ENCODE measurements at places on chromosomes 1 and 21.

- no peak for DNase-seq
Observed at GRCh38 chr1:1200876-1201810, 5.2 kb downstream of the TNFRSF18 start.

GRCh38 chr1:78375996-78376395, 114.8 kb upstream of the PTGFR start:
- DNase-seq = no peak

GRCh38 chr1:41371630-41372599, 10.7 kb downstream of the FOXO6 start:
- no peak for DNase-seq

DNA sequence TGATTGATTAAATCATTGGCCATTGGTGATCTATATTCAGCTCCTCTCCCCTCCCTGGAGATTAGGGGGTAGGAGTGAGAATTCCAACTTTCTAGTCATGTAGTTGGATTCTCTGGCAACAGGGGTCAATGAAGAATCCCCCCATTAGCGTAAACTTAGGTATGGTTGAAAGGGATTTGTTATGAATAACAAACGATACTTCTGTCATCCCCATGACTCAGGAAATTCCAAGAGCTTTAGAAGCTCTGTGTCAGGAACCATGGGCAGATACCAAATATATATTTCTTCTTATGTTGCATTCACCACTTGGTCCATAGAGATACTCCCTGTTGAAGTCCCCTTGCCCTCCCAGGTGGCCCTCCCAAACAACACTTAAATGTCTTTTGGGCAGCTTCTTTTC, 124.5 kb downstream of the DNM3 start:
- DNase-seq = peak; percentile 6

DNA sequence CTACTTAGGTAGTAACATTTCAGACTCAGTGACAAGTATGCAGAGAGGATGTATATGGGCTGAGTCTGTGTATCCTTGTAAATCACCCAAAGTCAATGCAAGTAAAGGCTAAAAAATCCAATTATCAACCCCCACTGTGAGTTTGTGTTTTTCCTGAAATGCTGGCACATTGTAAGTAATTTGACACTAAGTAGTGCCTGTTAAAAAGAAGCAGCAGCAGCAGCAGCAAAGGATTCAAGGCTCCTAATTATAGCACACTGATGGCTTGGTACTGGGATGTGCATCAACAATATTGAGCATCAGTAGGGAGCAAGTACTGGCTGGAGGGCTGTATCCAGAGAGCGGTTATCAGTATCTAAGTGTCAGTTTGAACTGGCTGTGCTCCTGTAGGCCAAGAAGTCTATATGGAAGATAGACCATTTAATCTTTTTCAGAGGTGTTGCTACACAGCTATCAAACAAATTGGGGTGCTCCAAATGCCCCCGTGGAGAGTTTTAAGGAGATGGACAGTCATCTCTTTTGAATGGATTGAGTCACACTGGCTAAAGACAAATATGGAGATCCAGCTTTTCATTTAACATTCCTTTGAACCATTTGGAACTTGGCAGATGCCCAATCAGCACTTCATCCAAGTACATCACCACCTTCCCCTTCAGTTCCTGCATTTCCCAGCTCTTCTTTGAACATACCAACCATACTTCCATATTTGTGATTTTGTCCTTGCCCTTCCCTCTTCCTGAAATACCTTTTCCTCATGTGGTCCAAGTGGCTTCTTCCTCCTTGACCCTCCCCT, 241.2 kb upstream of the ST6GALNAC5 start:
- DNase-seq = peak; percentile 80

DNA sequence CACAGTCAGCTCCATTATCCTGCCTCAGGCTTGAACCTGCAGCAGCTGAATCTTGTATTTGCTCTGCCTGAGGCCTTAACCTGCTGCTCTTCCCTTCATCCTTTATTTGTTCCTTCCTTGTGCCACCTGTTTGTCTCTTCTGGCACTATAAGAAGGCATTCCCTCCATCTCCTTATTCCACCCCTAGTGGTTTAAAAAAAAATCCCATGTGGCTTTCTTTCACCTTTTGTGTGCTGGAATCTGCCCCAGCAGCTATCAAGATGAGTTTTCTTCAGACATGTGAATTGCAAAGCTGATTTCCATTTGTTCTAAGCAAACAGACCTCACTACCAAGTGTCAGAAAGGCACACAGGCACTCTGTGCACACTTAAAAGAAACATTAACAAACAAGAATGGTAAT, 294.6 kb downstream of the TTLL7 start:
- no peak for DNase-seq

- peak; percentile 30 for DNase-seq
Observed at GRCh38 chr1:182259229-182259872, 132.2 kb downstream of the GLUL start.

DNA sequence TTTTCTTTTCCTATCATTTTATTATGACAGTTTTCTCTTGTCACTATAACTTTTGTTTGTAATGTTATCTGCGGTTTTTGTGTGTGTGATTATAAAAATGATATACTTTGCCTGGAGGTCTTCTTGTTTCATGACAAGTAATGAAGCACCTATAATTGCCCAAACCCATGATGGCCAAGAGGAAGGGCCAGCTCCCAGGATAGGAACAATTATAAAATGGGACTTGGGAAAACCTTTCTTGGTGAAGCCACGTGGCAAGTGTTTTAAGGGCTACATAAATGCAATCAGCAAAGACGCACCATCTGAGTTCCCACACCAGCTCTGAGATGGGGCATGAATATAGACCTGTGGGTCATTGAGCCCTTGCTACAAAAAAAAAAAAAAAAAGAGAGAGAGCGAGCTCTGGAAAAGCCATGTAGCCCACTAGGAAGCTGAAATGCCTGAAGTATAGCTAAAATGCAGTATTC, 462.6 kb upstream of the RUNX1 start:
- peak; percentile 30 for DNase-seq

DNA sequence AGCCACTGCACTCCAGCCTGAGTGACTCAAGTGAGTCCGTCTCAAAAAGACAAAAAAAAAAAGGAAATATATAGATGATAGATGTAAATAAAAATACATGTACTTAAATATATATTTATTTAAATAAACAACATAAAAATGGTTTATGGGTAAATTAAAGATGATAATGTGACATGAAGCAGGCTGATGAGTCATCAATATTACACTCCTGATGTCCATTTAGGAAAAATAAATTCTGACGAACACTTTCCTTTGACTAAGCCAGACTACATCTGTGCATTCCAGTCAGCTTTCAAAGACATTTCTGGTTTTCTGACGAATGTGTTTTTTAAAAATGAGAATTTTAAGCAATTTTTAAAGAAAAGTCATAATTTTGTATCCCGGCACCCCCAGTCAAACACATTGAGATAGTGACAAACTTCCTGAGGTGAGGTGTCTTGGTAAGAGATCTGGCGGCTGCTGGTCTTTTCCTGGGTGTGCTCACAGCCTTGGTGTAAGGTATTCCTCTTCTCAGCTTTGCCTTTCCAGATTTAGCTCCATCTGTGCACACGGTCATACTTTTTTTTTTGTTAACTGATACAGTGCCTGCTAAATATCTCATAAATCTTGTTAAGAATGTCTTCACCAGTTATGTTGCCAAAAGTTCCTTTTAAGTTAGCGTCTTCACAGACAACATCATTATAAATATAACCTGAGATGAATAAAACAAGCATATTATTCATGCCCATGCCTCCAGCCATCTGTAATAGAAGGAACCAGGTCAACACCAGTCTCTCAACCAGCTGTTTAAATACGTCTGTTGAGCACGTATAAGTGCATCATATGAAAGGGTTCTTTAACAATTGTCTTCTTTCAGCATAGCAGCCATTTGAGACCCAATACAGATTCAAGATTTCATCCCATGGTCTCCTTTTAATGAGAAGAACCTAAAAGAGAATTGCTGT, 214.5 kb upstream of the PLD5 start:
- no peak for DNase-seq

- no peak for DNase-seq
Observed at GRCh38 chr1:11802616-11802972, 3.2 kb downstream of the MTHFR start.

DNA sequence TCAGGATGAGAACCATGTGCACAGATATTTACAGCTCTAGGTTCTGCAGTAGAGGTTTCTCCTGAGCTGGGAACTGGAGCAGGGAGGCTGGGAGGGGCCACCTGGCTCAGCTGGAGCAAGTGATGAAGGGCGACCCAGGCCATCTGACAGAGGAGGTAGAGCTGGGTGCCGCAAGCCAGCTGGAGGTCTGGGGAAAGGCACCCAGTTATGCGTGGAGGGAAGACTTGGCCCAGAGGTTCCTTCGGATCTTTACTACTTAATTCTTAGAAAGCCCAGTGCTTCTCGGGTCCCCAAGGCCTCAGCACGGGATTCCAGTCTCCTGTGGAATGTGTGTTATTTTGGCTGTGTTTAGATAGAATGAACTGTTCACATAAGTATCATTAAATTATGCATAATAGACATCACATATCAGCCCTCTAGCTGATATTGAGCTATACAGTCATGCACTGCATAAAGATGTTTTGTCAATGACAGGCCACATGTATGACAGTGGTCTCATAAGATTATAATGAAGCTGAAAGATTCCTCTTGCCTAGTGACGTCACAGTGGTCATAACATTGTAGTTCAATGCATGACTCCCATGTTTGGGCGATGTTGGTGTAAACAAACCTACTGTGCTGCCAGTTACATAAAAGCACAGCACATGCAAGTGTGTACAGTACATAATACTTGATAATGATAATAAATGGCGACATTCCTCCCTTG, 245.1 kb downstream of the RHOU start:
- no peak for DNase-seq

- DNase-seq = no peak
Observed at GRCh38 chr1:145980457-145980994, 15.9 kb downstream of the TXNIP start.

DNA sequence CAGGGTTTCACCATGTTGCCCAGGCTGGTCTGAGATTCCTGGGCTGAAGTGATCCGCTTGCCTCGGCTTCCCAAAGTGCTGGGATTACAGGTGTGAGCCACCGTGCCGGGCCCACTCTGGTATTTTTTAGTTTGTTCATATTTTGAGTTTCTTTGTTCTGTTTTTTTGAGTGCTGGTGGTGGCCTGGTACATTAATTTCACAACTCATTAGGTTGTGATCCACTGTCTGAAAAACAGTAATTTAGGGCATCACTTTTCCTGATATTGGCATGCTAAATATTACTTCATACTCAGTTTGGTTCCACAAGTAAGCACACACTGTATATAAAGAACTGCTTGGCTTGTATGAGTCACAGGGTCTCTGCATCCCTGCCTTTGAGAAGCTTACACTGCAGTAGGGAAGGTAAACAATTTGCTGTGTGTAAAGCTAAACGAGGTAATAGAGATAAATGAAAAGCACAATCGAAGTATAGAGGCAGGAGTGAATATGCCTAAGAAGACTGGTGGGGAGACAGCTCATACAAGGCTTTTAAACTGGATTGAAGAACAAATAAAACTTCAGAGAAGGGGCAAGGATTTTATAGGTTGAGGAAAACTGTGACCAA, 7.7 kb downstream of the SNX27 start:
- peak; percentile 64 for DNase-seq

DNA sequence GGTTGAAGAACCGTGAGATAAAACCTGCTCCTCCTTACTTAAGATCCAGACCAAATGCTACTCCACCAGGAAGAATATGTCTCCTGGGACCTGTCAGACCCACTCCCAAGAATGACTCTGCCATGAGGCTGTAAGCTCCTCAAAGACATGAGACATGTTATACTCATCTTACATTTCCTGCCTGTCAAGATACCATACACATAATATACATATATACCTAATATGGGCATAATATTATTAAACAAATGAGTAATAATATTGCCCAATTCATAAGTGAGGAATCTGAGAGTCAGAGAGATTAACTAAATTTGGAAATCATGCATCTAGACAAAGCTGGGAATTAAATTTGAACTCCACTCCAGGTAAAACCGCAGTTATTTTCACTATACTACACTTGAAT, 634.9 kb downstream of the LMO4 start:
- peak; percentile 94 for DNase-seq

GRCh38 chr1:81369833-81370232, 430.9 kb upstream of the ADGRL2 start:
- DNase-seq = no peak

GRCh38 chr1:230753586-230754251, 6.5 kb downstream of the CAPN9 start:
- DNase-seq = peak; percentile 13

DNA sequence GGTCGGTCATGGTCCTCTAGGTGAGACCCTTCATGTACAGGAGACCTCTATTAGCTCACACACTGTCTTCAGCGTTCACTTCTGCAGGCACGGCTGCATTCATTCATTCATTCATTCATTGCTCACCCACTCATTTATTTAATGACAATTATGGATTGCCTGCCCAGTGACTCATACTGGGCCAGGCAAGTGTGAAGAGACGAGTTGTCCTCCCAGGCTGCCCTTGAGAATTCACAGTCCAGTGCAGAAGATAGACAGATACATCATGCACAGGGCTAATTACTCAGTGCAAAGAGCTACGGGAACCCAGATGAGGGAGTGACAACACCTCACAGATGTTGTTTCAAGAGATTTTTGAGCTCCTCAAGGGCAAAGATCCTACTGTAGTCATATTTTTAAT, 248.4 kb downstream of the TNR start:
- no peak for DNase-seq

DNA sequence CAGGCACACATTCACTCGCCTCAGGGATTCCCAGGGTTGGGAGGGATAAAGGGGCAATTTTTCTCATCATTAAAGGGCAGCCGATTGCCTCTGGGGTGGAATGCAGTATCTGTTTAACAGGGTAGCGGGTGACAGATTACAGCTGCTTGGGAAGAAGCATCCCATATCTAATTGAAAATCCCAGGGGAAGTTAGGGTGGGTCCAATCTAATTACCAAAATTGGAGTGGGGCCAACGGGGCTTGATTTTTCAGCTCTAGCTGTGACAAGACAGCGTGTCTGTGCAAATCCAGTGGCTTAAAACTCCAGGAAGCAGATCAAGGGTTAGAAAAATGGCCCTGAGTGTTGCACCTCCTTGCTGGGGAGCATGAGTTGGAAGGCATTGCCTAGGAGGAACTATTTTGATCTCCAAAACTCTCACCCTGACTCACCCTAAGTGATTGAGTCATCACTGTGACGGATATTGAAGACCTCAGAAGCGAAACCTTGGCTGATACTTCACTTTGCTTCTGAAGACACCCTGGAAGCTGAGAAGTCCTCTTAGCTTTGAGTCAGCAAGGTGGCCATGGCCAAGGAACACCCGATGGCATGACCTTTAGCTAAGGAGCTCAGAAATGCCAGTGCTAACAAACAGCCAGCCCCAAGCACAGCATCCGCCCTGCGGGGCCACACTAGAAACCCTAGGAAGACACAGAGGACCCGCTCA, 46.0 kb downstream of the GRHL3 start:
- DNase-seq = peak; percentile 95

DNA sequence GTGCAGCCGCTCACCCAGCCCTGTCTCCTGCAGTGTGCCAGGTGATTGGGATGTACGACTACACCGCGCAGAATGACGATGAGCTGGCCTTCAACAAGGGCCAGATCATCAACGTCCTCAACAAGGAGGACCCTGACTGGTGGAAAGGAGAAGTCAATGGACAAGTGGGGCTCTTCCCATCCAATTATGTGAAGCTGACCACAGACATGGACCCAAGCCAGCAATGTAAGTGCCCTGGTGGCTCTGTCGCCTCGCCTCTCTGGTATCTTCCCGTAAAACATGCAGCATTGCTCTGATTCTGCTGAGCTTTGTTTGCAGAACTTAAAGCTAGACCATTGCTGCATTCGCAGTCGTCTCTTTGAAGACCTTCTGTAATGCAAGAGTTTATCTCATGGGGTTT, 79.2 kb downstream of the ATP5PO start:
- no peak for DNase-seq
